ENCODE measurements at places on chromosomes 11 and 22.

DNA sequence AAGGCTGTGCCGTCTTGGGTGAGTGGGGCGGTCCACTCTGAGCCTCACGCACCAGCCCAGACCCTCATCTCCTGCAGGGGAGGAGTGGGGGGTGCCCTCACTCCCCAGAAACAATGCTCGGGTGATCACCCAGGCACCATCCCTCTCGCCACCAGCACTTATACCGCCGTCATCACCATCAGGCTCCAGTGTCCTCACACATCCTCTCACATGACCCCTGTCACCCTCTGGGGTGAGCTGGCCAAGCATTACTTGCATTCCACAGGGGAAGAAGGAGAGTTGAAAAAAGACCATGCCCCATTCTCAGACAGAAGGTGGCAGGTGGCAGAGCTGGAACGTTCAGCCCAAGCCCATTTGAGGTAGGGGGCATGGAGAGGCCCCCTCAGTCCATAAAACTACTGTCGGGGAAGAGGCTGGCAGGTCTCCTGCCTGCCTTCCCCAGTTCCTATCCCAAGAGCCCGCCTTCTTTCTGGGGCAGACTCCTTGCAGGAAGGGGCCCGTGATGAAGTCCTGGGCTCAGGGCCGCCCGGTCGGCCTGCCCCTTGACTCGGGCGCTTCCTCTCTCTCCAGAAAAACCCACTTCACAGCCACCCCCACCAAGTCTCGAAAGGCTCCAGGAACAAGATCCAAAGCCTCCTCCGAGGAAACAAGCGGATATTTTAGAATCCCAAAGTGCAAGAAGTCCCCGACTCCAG, 153.3 kb downstream of the DSCAML1 start:
- no peak for DNase-seq

- no peak for DNase-seq
Observed at GRCh38 chr22:38694049-38694448, 6.7 kb downstream of the JOSD1 start.

DNA sequence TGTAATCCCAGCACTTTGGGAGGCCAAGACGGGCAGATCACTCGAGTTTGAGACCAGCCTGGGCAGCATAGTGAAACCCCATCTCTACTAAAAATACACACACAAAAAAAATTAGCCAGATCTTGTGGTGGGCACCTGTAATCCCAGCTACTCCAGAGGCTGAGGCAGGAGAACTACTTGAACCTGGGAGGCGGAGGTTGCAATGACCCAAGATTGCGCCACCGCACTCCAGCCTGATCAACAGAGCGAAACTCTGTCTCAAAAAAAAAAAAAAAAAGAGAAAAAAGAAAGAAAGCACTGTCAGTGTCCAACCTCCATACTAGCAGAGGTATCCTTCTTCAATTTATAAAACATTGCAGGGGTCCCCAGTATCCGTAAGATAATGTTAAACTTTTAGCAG, 17.8 kb downstream of the RAB6A start:
- no peak for DNase-seq

DNA sequence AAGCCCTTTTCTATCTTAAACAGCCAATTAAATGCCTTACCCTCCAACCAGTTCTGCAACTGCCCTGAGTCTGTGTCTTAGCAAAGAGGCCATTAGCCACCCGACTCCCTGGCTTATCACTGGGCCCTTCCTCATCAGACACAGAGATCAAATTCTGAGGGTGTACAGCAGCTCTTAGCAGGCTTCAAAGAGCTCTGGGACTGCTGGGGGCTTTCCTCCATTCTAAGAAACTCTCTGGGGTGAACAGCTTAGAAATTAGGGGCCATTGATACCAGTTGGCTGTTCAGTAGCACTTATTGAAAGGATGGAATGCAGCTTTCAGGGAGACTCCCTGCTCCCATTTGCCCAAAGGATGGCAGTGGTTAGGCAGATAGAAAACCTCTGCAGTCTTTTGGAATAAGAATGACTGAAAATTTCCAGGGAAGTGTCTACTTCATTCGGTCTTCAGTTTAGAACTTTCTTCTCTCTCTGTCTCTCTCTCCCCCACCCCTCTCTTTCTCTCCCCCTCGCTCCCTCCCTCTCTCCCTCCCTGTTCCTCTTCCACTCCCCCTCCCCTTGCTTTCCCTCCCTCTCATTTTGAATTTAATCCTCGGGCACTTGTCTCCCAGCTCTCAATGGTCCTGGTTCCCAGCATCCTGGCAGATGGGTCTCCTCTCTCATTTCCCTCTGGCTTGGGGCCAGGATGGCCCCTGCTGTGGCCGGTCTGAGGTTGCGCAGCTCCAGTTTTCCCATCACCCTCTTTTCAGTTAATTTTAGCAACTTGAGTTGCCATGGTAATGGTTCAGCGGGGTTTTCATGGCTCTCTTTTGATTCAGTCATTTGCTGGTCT, 76.4 kb downstream of the COMMD9 start:
- no peak for DNase-seq

- no peak for DNase-seq
Observed at GRCh38 chr22:37419370-37419968, 7.8 kb downstream of the ELFN2 start.

DNA sequence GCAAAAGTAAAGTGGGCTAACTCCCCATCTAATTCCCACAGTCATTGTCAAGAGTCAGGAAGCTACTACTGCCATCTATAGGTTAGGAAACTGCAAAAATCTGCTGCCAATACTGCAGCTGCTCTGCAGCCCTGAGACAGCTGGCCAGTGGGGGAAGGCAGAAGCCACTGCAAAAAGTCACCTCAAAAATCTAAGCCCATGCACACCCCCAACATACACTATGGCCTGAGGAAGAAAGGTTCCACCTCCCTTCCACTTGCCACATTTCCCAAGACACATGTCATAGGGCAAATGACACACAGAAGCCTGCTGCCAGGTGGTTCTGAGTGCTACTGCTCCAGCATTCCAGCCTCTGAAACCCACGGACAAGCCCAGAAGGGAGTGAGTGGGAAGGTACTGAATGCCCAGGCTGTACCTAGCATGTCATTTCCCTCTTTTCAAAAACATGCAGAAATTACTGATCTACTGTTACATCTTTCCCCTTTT, 36.9 kb downstream of the DGCR2 start:
- DNase-seq: no peak

DNA sequence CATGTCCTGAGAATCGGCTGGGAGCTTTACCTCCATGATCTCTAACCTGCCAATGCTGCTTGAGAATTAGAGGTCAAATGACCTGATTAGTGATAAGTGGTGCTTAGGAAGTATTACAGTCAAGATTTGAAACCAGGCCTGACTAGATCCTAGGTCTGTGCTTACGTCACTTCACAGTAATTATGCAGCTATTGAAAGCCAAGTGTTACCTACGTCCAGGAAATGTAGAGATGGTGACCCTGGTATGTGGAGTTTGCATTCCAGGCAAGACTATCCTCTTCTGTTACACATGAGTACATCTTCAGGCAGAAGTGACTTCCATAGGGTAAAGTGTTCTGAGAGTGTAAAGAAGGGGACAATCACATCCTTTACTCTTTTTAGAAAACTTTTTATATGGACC, 530.4 kb upstream of the TENM4 start:
- DNase-seq: no peak

- no peak for DNase-seq
Observed at GRCh38 chr22:48894064-48894671, 933.5 kb downstream of the BRD1 start.

- DNase-seq: no peak
Observed at GRCh38 chr11:96052921-96053651, 129.2 kb upstream of the MTMR2 start.

- DNase-seq: no peak
Observed at GRCh38 chr11:748007-748359, 719 bp downstream of the TALDO1 start.
